ENCODE measurements at places on chromosomes 4 and X.

DNA sequence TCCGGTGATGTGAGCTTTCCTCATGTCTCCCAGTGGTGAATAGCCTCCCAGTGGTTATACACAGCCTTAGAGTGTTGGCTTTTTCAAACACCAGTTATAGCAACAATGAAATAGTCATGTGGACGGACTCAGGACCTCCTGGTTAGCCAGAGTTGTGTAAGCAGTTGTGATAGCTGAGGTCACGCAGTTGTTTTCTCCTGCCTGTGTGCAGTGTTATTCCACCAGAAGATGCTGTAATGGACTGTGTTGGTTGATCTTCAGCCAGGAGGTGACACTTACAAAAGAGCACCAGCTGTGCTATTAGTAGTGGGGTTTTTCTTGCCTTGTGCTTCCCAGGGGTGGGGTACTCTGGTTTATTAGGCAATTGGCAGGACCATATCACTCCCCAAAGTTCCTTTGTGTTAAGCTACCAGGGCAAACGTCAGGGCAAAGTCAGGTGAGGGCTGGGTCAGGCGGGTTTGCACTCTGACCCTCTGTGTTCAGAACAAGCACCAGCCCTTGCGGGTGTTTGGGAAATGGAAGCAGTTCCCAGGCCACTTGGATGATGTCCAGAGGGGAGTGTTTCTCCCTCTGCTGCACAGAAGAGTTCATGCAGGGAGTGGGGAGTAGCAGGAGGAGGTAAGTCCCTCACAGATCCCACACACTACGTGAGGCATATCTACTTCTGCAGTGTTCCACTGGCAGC, 252.6 kb downstream of the TMEM47 start:
- no peak for DNase-seq

DNA sequence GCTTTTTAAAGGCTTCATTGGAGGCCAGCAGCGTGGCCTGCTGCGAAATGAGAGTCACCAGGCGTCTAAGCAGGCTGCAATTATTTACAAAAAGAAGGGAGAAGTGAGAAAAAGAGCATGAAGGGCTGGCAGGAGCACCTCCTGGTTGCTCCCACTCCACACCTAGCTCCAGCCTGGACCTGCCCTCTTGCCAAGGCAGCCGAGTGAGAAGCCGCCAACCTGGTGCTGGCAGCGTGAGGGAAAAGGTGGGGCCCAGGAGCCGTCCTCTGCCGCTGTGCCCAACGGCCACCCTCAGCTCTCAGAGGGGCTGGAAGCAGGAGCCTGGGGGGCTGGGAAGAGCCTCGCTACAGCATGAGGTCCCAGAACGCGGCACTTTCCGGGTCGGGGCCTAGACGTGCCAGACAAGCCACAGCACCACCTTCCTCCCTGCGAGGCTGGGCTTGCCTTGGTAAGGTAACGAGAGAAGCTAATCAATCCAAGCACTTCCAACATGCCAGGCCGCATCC, 16.3 kb downstream of the SLC6A8 start:
- DNase-seq = no peak

DNA sequence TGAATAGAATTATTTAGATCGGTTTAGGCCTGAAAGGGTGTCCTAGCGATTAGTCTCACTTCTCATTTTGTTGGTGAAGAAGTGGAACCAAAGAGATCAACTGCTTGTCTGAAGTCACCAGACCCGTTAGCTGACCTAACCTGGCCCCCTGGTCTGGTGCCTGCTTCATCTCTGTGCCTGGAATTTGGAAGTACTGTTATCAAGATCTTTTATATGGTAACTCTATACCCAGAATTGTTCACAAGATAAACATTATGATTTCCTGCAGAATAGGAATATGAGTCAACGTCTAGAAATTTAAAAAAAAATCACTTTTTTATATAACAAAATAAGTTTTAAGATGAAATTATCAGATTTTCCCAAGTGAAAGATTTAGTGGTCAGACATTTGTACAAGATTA, 37.2 kb downstream of the LRP2BP start:
- peak; percentile 64 for DNase-seq

DNA sequence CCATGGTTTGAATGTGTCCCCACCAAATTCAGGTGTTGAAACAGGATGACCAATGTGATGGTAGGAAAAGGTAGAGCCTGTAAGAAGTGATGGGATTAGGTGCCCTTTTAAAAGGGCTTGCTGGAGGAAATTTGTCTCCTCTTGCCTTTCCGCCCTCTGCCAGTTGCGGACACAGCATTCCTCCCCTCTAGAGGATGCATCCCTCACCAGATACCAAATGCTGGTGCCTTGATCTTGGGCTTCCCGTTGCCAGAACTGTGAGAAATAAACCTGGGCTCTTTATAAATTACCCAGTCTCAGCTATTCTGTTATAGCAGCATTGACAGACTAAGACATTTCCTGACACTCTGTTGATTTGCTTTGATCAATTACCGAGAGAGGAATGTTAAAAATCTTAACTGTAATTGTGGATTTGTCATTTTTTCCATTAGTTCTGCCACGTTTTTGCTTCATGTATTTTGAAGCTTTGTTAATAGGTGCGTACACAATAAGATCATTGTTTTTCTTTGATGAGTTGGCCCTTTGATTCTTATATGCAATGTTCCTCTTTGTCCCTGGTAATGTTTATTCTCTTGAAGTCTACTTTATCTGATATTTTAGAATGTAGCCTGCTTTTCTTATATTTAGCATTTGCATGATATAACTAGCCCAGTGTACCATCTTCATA, 13.3 kb downstream of the NFKB1 start:
- DNase-seq = no peak

DNA sequence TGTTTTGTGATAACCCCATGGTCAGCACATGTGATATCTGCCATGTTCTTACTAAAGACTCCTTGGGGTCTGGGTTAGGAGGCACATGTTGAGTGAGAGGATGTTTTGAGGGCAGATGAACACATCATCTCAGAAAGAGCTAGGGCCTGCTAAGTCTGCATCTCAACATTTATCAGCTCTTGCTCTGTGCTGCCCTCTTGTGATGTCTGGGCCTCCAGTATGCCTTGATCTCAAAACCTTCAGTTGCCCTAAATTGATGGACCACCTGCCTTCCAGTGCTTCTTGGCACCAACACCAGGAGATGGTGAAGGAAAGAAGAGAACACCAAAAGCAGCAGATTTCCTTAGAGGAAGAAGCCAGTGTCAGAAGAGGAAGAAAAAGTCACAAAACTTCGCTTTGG, 22.5 kb downstream of the MID1 start:
- DNase-seq = no peak

GRCh38 chrX:100478714-100479306, 68.7 kb upstream of the PCDH19 start:
- no peak for DNase-seq

DNA sequence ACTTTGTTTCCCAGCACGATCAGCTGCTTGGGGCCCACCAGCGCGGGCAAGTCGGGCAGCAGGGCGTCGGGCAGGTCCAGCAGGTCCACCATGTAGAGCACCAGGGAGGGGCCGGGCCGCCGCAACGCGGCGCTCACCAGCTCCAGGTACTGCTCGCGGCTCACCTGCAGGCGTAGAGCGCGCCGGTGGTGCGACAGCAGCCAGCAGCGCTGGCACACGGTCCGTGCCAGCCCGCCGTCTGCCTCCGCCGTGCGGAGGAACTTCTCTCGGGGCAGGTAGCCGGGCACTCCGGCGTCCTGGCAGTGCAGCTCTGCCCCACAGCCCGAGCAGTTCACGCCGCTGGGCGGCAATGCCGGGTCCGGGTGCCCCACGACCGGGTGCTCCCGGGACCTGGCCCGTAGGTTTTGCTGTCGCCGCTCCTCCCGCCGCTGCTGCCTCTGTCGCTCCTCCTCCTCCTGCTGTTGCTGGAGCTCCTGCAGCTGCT, 527 bp downstream of the NOA1 start:
- no peak for DNase-seq

GRCh38 chr4:170497112-170497511, 407.4 kb upstream of the AADAT start:
- no peak for DNase-seq

DNA sequence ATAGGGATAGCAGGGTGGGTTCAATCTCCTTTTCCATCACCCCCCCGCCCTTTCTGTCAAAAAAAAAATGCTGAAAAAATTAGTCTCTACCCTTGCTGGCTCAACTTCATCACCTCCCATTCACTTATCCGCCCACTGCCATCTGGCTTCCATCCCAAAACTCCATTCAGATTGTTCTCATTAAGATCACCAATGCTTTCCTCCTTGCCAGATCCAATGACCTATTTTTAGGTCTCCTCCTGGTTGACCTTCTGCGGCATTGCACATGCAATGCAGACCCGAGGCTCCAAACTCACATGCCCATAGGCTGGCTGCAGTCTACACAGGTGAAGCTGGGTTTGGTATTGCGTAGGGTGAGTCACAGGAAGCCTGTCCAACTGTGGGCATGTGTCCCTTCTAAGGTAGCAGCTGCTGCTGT, 21.1 kb upstream of the STIM2 start:
- no peak for DNase-seq

- no peak for DNase-seq
Measured at GRCh38 chrX:151938172-151938571, 25.5 kb downstream of the MAGEA4 start.

- no peak for DNase-seq
Measured at GRCh38 chr4:17889692-17890091, 78.9 kb downstream of the NCAPG start.

- no peak for DNase-seq
Measured at GRCh38 chrX:139738581-139738980, 30.6 kb upstream of the MCF2 start.

DNA sequence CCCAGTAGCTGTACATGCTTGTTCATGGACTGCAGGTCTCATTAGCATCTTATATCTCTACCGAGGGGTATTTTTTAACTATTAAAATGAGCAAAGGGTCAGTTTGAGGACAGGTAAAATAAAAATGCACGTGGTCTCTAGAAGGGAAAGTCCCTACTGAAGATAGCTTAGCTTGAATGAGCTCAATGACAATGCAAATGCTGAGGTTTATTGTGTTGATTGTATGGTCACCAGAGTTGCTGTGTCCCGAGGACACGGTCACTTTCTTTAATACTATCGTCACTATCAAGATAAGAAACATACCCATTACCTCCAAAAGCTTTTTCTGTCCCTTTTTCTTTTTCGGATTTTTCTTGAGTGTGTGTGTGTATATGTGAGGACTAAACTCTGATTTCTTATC, 250.5 kb upstream of the PRKX start:
- no peak for DNase-seq

DNA sequence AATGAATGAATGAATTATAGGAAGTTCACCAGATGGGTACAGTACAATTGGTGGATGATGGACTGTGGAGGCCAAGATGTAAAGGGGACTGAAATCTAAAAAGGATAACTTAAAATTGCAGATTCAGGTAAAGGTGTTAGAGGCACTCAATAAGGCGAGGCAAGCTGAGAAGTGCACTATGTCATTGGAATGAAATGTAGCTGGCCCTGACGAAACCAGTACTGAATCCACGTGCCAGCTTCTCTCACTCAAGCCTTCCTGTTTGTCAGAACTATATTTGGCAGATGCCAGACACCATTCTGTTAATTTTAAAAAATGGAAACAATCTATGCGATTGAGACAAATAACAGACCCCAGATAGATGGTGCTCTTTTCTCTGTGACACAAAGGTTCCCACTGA, 1039.1 kb upstream of the TENM3 start:
- no peak for DNase-seq

- no peak for DNase-seq
Measured at GRCh38 chr4:152896811-152897210, 39.3 kb upstream of the FHDC1 start.

DNA sequence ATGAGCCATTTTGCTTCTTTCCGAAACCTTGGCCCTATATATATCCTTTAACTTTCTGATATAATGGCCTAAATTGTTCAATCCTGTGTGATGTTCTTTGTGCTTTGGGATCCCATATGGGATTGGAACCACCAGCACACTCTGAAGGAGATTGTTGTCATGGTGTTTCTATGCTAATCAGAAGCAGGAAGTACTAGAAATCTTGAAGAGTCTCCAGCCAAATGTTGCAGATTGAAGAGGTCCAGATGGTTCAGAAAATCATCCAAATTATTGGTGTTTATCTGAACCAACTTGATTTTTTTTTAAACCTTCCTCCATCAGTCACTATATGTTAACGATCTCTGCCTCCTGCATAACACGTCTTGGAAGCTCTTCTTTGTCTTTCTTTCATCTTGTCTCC, 72.8 kb downstream of the KIT start:
- no peak for DNase-seq

DNA sequence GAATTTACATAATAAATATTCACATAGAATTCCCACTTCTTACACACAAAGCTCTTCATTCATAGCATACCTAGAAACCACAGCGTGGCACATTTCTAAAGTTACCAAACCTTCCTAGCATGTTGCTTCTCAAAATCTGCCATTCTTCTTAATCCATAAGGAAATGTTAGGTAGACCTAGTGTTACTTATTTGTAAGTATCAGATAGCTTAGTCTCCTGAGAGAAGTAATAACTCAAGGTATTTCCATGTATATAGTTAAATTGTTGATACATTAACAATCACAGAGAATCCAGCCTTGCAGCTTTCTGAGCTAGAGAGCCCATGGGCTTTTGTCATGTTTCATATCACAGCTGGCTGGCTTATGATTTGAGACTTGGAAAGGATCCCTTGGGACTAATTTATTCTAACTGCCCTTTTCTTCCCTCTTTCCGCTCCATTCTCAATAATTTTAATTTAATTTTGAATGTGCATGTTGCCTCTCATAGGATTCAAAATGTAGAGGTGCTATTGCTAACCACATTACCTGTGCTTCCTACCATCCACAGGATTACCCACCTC, 17.6 kb downstream of the SH3RF1 start:
- DNase-seq = no peak

- DNase-seq = no peak
Measured at GRCh38 chr4:101414496-101414895, 67.2 kb upstream of the PPP3CA start.

DNA sequence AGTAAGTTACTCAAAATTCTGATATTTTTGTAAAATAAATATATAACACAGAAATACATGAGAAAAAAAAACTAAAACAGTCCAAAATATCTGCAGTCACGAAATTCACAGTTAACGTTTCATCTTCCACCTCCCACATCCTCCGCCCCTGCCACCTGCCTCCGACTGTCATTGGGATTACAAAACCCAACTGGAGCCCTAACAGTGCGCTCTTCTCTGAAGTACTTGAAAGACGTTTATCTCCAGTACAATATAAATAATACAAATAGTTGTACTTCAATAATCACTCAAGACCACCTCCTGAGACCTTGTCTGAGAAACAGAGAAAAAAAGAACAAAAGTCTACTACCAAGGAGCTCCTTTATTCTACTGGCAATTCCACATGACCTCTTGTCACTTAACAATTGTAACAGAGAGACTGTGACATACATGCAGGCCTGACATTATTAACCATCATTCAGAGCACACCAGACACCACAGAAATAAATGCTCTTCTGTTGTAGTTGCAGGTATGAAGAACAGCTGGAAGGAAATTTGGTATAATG, 280.6 kb downstream of the PPP3CA start:
- no peak for DNase-seq

GRCh38 chrX:106437407-106437806, 174.4 kb upstream of the RADX start:
- DNase-seq = no peak

All from glomerular endothelial cell (primary cell).